ENCODE measurements at places on chromosomes 6 and 20. TPM values are rescaled to one million over a fixed set of nuclear protein-coding genes. Genes with fewer than 3 reads are reported as not detected.

Gene TMEM151B
- 0.66 TPM for total RNA-seq

GRCh38 chr6:50936277-50936681 is 117.6 kb downstream of the TFAP2B start:
- no peak for DNase-seq
- no peaks in the 10 kb centered on the region for H3K4me1 ChIP-seq
- no peaks in the 10 kb centered on the region for H3K27me3 ChIP-seq
- no peaks in the 10 kb centered on the region for H3K36me3 ChIP-seq
- no peak overlapping the region for H3K27ac ChIP-seq
- no peak overlapping the region for H3K4me3 ChIP-seq

DNA sequence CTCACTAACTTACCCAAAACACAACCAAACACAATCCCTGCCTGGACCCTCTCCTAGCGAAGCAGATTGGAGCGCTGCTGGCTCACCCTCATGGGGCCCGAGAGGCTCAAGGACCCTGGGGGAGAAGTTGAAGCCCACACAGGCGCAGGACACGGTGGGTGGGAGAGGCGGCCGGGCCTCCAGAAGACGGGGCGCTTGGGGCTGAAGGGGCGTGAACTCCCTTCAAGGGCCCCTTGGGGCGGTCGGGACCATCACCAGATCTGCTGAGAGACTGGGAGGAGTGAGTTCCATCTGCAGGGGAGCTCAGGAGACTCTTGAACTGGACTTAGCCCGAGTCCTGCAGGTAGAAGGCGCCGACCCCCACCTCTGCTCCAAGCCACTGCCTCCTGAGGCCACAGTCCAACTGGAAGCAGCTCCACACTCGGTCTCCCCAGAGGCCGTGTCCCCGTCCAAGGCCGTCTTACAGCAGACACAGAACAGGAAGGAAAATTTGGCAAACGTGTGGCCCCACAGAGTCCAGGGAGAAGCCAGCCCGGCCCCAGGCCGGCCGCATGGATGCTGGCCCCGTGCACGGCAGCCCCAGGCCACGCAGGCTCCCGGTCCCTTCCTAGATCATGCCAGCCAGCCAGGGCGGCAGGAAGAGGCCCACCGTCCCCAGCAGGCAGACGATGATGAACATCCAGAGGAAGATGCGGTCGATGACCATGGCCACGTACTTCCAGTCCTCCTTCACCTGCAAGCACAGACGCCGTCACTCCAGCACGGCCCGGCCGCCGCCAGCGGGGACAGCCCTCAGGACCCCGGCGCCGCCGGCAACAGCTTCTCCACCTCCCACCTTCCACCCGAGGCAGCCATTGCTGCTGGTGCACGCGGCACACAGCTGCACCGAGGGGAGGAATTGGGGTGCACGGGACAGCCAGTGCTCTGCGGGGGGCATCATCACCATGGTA is 14.7 kb downstream of the CHRNA4 start:
- no peaks in the 10 kb centered on the region for H3K27me3 ChIP-seq
- H3K4me1 ChIP-seq: no peaks in the 10 kb centered on the region
- H3K36me3 ChIP-seq: no peaks in the 10 kb centered on the region
- H3K27ac ChIP-seq: no peak overlapping the region
- no peak for DNase-seq
- no peak overlapping the region for H3K4me3 ChIP-seq

- no peak overlapping the region for H3K4me3 ChIP-seq
- no peaks in the 10 kb centered on the region for H3K27me3 ChIP-seq
- H3K4me1 ChIP-seq: peaks cover 8% of the 10 kb centered on the region
- H3K36me3 ChIP-seq: no peaks in the 10 kb centered on the region
These were observed 23.0 kb downstream of the PLN start for GRCh38 chr6:118571121-118571520.

Gene PAX1
- not detected for total RNA-seq

- no peaks in the 10 kb centered on the region for H3K36me3 ChIP-seq
- H3K27me3 ChIP-seq: no peaks in the 10 kb centered on the region
- no peak overlapping the region for H3K27ac ChIP-seq
- no peak for DNase-seq
- H3K4me3 ChIP-seq: no peak overlapping the region
These were observed 28.6 kb upstream of the DACT2 start for GRCh38 chr6:168348186-168348585.

GRCh38 chr20:46043556-46043955 is 14.5 kb downstream of the SLC12A5 start:
- no peak for DNase-seq
- H3K27ac ChIP-seq: no peak overlapping the region
- H3K27me3 ChIP-seq: no peaks in the 10 kb centered on the region

DNA sequence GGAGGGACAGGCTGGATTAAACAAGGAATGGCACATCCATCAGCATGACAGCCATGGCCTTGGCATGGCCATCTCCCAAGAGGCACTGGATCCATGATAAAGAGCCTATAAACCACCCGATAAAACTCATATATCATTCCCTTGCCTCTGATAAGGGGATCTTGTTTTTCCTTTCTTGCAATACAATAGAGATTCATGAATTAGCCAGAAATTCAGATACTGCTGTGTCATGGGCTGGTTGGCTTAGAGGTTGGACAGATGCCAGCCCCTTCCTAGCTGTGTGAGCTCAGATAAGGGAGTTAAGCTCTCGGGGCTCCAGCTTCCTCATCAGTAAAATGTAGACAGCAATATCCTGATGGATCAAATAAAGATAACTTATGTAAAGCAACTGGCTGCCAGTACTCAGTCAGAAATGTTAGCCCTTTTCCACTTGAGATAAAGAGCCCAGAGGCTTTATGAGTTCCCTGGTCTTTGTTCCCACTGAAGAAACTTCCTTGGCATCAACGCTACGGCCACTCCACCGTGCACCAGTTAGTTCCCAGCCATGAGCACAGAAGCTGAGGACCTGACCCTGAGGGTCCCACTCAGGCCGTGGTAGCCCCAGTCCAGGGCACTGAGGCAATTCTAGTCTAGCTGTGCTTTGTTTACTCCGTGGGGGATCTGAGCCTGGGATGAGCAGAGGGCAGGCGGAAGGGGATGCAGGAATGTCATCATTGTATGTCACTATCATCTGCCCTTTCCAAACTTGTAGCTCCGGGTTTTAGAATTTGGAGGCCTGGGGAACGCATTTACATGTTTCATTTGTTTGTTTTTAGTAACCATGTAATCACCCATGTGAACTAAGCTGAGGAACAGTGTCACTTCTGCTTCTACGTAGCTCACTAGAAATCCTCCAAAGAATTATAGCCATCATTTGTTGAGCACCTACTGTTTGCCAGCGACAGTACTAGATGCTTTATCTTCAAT is 67.2 kb upstream of the TBC1D7 start:
- DNase-seq: peak; percentile 90
- no peaks in the 10 kb centered on the region for H3K27me3 ChIP-seq
- no peaks in the 10 kb centered on the region for H3K36me3 ChIP-seq
- peak overlapping the region; percentile 12 for H3K27ac ChIP-seq
- peaks cover 27% of the 10 kb centered on the region for H3K4me1 ChIP-seq
- no peak overlapping the region for H3K4me3 ChIP-seq

GRCh38 chr6:10418862-10419748 is 4.2 kb upstream of the TFAP2A start:
- H3K4me3 ChIP-seq: no peak overlapping the region
- peaks cover 40% of the 10 kb centered on the region for H3K4me1 ChIP-seq
- no peak overlapping the region for H3K27ac ChIP-seq
- DNase-seq: peak; percentile 57
- no peaks in the 10 kb centered on the region for H3K27me3 ChIP-seq

GRCh38 chr6:53458105-53458866 is 86.6 kb downstream of the GCLC start:
- no peaks in the 10 kb centered on the region for H3K4me1 ChIP-seq
- H3K27ac ChIP-seq: no peak overlapping the region
- no peaks in the 10 kb centered on the region for H3K27me3 ChIP-seq
- no peak overlapping the region for H3K4me3 ChIP-seq

DNA sequence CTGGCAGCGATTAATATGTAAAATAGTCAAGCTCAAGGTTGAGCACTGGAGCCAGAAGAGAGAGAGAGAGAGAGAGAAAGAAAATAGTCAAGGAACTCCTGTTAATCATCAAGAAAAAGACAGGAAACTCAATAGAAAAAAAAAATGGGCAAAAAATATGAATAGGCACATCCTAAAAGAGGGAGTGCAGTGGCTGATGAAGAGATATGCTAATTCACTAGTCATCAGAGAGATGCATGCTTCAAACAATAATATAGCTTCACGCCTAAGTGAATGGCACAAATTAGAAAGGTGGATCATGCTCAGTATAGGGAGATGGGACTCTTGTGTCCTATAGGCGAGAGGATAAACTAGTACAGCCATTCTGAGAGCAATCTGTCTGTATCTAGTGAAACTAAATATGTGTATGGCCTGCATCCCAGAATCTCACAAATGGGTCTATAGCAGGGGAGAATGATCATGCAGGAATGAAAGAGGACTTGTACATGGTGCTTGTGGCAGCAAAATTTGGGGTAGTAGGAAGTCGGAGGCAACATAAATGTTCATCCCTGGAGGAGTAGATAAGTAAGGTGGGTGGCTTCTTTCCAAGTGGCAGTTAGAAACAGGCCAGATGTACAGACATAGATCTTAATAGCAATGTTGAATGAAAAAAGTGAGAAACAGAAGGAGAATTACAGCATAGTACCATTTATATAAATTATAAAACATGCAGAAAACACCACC is 176.8 kb downstream of the VEGFA start:
- no peak overlapping the region for H3K4me3 ChIP-seq
- H3K27ac ChIP-seq: no peak overlapping the region
- no peak for DNase-seq
- no peaks in the 10 kb centered on the region for H3K36me3 ChIP-seq

Gene CYP21A2
- total RNA-seq: 0.52 TPM

Gene CTAGE9
- total RNA-seq: not detected

DNA sequence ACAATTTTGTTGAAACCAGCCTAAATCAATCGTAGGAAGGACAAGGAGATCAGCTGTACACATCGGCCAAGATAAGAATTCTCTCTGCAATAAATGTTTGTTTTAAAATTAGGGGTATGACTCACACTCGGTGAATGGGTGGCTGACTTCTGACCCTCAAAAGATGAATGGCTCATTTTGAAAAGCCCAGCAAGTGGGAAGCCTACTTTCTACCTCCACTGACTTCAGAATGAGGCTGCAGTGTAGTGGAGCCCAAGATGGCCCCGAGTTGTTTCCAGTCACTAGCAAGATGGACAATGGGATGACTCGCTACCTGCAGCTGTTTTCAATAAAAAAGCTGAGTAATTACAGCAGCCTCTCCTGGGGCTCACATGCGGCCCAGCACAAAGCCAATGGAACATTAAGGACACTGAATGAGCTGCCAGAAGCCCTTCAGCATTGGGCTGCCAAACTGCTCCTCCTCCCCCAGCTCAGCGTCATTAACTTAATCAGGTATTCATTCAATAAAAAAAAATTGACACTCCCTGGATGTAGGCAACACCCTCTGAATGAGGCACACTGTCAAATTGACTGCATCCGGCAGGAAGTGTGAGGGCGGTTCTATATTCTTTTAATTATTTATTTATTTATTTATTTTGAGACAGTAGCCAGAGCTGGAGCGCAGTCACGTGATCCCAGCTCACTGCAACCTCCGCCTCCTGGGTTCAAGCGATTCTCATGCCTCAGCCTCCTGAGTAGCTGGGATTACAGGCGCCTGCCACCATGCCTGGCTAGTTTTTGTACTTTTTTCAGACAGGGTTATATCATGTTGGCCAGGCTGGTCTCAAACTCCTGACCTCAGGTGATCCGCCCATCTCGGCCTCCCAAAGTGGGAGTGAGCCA is 107.3 kb downstream of the GMPR start:
- H3K4me3 ChIP-seq: no peak overlapping the region
- no peak overlapping the region for H3K27ac ChIP-seq
- H3K36me3 ChIP-seq: no peaks in the 10 kb centered on the region
- H3K27me3 ChIP-seq: no peaks in the 10 kb centered on the region
- DNase-seq: no peak
- peaks cover 4% of the 10 kb centered on the region for H3K4me1 ChIP-seq

DNA sequence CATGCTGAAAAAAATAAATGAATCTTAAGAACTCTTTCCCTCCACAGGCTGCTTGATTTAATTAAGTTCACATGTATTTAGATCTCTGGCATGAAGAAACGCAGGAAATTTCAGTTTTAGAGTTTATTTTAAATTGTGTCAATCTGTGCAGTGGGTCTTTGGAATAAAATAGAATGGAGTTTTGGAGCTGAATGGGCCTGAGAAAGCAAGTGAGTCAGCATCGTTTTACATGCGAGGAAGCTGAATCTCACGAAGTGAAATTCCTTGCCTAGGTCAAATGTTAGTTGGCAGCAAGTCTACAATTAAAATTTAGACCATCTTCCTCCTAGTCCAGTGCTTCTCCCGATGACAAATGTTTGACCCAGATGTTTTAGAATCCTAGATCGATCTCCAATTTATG is 22.4 kb downstream of the MAP7 start:
- no peak overlapping the region for H3K27ac ChIP-seq
- H3K36me3 ChIP-seq: no peaks in the 10 kb centered on the region
- peaks cover 34% of the 10 kb centered on the region for H3K4me1 ChIP-seq
- H3K4me3 ChIP-seq: no peak overlapping the region
- H3K27me3 ChIP-seq: no peaks in the 10 kb centered on the region

GRCh38 chr6:75747152-75747992 is 1.7 kb upstream of the MYO6 start:
- no peaks in the 10 kb centered on the region for H3K36me3 ChIP-seq
- no peak for DNase-seq
- H3K4me1 ChIP-seq: peaks cover 16% of the 10 kb centered on the region
- no peaks in the 10 kb centered on the region for H3K27me3 ChIP-seq
- no peak overlapping the region for H3K4me3 ChIP-seq

GRCh38 chr6:151029970-151030369 is 164.5 kb downstream of the MTHFD1L start:
- no peak for DNase-seq
- no peaks in the 10 kb centered on the region for H3K36me3 ChIP-seq
- H3K4me3 ChIP-seq: no peak overlapping the region
- H3K27me3 ChIP-seq: no peaks in the 10 kb centered on the region
- H3K27ac ChIP-seq: no peak overlapping the region

Gene FLRT3
- total RNA-seq: 3.1 TPM

Gene SIRT5
- total RNA-seq: 11.2 TPM

DNA sequence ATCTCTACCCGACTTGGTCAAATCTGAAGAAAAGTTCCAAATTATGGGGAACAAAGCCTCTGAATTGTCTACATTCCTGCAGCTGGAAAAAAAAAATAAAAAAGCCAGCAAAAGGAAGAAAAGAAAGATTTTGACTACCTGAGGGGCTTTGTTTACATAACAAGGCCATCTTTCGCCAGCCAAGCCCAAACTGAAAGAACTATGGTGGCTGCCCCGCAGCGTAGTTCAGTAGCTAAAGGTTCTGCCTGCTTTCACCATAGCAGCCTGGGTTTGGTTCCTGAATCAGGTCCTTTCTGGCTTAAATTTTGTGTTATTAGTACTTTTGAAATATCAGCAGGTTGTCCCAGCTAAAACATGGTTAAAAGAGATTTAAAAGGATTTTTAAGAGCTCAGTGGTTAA is 35.4 kb downstream of the ZNF133 start:
- H3K27me3 ChIP-seq: no peaks in the 10 kb centered on the region
- no peak for DNase-seq
- H3K36me3 ChIP-seq: no peaks in the 10 kb centered on the region
- no peaks in the 10 kb centered on the region for H3K4me1 ChIP-seq
- no peak overlapping the region for H3K4me3 ChIP-seq

DNA sequence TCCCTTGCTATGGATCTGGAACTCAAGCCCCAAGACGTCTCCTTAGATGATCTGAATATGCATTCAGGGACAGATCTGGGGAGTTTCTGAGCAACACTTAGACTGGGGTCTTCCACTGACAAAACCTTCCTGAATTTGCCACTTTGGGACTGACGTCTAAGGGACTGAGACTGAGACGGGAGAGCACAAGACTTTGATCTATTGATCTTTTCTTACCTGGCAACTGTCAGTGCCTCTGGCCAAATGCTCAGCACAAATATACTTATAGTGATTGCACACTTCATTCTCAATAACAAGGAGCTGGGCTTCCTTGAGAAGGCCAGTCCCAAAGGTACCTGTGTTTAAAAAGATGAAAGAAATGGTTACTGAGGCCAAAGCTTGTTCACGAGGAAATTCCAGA is 131.8 kb downstream of the LPA start:
- H3K27me3 ChIP-seq: no peaks in the 10 kb centered on the region
- H3K4me1 ChIP-seq: no peaks in the 10 kb centered on the region

Gene DPM1
- total RNA-seq: 32.7 TPM

Measured in body of pancreas (tissue), 4 donors.